ENCODE measurements at places on chromosomes 13 and 19.

DNA sequence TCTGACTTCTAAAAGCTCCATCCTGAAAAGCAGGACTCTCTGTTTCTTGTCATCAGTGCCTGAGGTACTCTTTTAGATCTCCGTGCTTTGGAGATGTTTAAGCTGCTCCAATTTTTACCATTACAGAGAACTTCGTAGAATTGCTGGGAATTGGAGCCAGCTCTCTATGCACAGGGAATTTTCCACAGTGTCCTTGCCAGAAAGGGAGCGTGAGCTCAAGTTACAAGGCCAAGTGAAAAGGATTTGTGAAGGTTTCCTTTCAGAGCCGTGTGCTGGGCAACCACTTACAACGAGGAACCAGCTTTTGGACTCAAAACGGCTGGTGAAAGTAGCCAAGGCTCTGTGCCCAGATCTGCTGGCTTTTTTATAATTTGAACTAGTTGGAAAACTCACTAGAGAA lies 82.6 kb downstream of the NUFIP1 start:
- DNase-seq = no peak

DNA sequence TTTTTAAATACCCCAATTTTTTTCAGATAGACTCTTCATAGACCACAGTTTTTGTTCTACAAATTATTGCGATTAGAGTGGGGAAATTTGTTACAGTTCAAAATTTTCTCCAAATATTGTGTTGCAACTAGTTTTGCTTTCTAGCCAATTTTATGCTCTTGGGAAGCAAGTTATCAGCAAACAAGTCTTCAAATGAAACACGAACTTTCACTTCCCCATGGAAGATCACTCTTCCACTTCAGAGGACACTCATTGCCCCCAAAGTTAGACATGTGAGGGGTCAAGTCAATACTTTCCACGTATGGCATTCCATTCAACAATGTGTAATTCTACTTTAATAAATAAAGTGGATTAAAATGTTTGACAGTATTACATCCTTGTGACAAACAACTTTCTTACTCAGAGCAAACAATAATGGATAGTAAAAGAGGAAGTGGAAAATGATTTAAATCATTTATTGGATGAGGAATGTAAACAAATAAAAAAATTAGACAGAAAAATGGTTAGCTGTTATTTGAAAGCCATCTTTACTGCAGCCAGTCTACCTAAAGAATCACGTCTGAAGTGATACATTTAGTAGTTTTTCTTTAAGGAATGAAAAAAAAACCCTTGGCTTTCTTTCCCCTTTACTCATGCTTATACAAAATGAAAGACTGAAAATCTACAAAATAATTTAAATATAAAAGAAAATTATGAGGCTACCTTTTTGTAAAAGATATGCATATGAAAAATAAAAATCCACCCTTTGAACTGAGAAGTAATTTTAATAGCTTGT lies 41.2 kb upstream of the TNFSF11 start:
- DNase-seq = no peak

DNA sequence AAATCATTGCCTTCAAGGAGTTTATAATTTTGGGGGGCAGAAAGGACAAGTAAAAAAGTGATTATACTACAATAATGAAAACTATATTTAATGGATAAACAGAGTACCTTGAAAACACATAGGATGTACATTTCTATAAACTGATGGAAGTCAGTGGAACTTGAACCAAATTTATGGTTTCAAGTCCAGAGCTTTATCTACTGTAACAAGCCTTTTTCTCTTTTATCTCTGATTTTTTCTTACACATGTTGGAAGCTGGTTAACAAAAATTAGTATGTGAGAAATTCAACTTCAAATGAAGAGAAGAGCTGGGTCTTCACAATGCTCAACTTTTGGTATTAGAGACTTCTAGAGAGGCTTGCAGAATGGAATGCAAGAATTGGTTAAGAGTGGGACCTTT lies 393.6 kb downstream of the LMO7 start:
- DNase-seq = no peak

DNA sequence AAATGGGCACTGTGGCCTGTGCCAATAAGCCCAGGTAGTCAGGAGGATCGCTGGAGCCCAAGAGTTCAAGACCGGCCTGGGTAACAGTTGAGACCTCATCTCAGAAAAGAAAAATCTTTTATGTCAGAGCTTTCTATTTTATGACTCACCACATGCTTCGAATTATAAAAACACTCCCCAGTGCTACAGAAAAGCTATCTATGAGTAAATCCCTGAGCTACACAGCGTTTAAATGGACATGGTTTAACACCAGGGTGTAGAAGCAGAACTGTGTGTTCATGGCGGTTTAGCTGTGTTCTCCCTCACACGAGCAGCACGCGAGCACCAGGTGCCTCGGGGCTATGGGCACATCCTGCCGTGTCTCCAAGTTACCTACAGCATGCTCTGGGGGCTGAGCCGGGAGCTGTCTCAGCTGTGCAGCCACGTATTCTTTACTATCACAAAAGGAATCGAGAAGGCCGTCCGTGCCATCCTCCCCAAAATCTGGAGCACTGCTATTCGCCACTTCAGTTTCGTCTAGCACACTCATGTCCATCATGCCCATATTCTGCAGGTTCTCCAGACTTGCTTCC lies 6.7 kb downstream of the SAFB2 start:
- no peak for DNase-seq

DNA sequence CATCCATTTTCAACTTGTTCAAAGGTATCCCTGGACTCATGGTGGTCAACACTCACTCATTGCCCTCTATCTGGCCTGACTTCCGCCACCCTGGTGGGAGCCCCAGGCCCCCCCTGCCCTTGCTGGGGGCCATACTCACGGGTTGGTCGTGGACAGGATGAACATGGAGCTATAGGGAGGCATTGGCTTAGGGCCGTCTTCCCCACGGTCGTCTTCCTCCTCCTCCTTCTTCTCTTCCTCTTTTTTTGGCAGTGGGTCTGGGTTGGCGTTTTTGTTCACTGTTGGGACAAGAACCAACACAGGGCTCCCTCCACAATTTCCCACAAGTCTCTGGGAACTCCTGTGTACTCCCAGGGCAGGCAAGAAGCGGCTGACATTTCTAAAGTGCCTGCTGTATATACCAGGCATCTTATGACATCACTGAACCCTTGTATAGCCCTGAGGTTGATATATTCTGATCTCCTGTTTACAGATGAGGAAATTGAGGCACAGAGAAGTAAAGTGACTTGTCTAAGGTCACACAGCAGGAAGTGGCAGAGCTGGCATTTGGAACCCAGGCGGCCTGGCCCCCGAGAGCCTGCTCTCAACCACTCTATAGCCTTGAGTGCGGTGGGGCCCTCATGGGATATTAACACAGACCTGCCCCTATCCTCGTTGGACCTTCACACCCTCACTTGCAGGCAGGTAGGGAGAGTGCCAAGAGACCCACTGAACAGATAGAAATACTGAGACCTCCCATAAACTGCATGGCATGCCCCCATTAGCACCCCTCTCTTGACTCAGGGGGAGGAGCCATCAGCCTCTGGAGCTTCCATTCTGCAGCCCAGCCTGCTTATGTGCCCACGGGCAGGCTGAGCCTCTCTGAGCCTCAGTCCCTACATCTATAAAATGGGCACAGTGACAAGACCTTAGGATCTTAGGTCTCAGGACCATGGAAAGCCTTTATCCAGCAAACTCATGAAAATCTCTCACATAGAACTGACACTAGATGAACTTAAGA lies 135.0 kb downstream of the IER2 start:
- no peak for DNase-seq

DNA sequence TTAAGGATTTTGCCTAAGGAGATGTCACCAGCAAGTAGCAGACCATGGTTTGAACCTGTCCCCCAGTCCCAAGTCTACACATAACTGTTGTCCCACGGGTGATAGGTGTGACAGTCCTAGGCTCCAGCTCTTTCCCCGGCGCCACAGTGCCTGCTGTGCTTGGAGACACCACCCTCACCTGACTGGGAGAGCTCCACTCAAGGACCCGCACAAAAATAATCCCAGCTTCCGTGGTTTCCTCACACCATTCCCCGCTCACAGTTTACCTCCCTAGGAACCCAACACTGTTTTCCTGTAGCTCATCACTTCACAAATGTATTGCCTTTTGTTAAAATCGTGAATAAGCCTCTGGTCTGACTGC lies 19.8 kb upstream of the RASA3 start:
- no peak for DNase-seq

- DNase-seq = no peak
These were observed 160.2 kb downstream of the URI1 start for GRCh38 chr19:30102239-30102638.

DNA sequence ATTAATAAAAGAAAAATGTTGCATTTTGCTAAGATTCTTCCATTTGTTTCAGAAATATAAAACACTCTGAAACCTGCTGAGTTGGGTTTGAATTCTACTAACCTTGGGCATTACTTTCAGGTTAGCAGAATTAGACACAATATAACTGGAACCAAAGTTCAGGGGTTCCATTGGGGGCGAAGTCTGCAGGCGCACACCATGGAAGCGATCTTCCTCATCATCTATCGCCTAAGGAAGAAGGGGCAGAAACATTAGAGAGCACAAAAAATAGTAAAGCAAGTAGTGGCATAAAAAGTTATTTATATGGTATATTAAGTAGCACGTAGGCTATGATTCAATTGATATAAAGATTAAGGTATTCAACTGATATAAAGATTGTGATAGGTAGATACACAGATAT lies 34.1 kb downstream of the CARD8 start:
- no peak for DNase-seq

DNA sequence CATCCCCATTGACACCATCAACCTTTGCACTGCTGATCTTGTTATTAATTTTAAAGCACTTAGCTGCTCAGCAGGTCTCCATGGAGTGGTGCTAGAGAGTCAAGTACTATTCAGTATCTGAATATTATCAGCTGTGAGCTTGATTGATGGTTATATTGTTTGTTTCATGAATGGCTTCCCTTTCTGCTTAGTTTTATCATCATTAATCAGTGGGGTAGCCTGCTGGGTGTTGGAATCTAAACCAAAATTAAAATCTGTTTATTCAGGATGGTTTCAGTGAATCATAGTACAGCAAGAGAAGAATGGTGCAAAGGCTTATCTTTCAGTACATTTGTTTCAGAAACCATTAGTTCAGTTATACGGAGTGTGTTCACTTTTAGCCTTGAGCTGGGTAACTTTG lies 42.5 kb upstream of the SCEL start:
- DNase-seq = peak; percentile 68

- no peak for DNase-seq
These were observed 2.8 kb upstream of the ADGRE3 start for GRCh38 chr19:14677464-14677863.

DNA sequence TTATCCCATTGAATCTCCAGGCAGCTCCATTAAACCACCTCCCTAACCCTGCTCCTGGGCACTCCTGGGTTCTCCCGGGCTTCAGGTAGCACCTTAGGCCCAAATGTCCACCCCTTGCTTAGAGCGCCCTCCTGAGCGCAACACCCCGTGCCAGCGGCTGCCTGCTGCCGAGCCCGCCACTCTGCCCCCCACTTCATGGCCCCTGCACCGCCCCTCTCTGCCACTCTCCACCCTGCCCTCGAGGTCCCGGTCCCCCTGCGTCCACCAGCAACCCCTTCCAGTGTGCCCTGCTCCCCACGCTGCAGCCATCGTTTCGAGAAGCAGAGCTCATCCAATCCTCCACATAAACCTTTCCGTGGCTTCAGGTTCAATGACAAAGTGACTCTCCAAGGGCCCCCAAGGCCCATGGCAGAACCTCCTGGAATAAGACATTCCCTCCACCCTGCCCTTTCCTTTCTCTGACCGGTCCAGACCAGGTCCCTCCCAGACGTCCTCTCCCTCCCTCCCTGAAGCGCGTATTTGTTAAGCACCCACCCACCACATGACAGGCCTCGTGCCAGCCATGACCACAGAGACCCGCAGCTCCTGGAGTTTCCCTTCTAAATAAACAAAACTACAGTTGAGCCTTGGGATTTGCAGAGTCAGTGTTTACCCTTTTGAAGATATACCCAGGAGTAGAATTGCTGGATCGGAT lies 66.6 kb downstream of the ARHGEF18 start:
- no peak for DNase-seq

- peak; percentile 19 for DNase-seq
These were observed 308.3 kb downstream of the DNAJC15 start for GRCh38 chr13:43331672-43332071.

DNA sequence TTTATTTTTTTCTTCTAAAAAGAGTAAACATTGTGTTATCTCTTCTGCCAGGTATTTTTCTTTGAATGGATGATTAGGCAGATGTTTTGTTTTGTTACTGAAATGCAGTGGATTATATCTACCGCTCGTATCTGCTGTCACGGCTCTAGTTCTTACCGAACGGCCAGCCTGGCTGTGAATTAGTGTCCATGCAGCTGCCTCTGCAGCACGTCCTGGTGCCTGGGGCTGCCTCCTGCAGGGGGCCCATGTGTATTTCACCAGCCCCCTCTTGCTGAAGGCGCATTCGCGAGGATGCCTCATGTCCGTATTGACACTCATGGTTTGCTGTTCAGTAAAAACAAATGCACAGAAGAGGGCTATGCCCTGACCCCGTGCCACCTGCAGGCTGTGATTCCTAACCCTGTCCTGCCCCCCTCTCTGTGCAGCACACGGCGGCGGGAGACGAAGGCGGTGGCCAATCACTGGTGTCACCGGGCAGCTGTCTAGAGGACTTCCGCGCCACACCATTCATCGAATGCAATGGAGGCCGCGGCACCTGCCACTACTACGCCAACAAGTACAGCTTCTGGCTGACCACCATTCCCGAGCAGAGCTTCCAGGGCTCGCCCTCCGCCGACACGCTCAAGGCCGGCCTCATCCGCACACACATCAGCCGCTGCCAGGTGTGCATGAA lies 49.9 kb downstream of the RAB20 start:
- DNase-seq = no peak

- DNase-seq = no peak
These were observed 4.1 kb downstream of the LRFN3 start for GRCh38 chr19:35940078-35940775.

GRCh38 chr19:30784850-30785457 lies 412.8 kb downstream of the ZNF536 start:
- no peak for DNase-seq

- DNase-seq = no peak
These were observed 563.5 kb upstream of the SLITRK5 start for GRCh38 chr13:87107651-87108050.

GRCh38 chr13:23867027-23867491 lies 22.1 kb downstream of the MIPEP start:
- no peak for DNase-seq

DNA sequence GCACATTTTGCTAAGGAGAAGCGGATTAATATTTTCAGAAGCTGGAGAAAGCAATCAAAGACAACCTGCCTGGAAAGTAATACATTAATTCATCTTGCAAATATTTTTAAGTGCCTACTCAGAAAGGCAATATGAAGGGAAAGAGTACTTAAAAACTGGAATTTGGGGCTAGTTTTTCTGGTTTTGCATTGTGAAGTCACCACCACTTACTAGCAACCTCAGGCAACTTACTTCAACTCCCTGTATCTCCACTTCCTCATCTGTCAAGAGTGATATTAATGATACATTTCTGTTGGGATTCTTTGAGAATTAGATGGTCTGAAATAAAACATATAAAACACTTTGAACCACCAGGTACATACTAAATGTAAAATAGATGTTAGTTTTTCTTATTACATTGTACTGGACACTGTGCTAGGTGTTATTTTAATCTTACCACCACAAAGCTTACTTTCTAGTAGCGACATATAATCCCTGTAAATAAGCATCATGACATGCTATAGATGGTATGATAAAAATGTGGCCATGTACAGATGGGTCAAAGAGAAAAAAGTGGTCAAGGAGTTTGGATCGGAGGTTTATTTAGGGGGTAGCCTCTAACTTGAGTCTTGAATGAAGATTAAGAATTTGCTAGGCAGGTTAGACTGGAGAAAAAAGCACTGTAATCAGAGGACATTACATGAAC lies 101.2 kb downstream of the SPRY2 start:
- DNase-seq = no peak

GRCh38 chr19:29878973-29879654 lies 62.9 kb upstream of the URI1 start:
- peak; percentile 50 for DNase-seq

- no peak for DNase-seq
These were observed 135.7 kb downstream of the USP12 start for GRCh38 chr13:27035892-27036235.
